ENCODE measurements at places on chromosomes 12 and 14.

DNA sequence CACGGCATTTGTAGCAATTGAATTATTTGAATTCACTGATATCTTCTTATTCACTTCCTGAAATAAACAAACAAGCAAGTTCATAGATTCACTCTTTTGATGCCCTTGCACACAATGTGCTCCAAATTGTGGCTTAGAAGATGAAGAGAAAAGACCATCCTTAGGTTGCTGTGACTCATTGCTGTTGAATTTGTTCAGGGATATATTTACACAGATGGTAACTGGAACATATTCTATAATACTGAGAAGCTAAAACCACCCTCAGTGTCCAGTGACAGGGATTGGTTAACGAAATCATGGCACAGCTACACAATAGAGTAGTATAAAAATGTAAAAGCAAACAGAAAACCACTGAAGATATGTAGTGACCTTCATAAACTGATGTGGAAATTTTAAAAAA is 3.1 kb downstream of the PRB4 start:
- no peak for DNase-seq

DNA sequence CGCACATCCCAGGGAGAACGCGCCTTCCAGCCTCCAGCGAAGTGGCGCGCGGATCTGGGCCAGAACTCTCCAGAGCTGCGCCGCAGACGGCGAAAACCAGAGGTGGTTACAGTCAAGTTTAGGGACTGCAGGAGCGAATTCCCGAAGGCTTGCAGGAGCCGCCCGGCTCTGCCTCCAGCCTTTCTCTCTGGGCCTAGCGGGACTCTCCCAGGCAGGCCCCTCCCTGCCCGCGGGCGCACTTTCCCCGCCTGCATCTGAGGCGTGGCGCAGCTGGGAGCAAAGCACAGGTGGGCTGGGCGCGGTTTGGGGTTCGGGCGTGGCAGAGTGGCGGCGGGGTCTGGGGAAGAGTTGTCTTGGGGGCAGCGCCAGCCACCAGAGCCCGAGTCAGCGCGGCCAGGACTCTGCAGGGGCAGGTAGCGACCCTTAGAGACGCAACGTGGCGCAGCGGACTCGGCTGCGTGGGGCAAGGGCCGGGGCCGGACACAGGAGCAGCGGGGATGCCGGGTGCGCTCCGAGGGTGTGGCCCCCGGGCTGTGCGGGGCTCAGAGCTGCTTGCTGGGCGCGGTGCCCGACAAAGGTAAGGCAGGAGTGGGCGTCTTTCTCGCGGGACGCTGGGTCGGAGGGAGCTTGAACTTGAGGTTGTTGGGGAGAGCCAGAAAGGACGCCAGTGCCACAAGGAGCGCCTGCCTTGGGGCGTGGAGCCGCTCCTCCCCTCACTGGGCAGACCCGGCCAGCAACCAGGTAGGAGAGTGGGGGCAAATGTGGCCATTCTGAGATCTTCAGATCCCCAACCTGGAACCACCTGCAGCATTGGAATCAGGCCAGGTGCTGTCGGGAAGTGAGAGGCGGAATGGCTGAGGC is 1126.0 kb downstream of the AACS start:
- no peak for DNase-seq

DNA sequence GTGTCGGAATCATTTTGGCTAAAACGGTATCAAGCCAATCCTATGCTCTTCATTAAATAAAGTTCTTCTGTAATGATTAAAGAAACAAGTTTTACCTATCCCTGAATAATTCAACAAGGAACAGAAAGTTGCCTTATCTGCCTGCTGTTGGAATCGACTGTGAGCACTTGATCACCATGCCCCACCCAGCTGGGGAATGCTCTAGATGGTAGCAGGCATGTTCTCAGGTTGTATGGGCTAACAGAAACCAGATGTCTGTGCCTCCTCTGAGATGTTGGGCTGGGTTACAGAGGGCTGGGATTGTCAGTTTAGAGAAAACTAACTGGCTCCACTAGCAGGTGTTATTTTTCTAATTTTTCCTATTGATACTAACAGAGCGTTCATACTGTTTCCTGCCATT is 28.9 kb downstream of the RTRAF start:
- DNase-seq, result no peak

- no peak for DNase-seq
Observed at GRCh38 chr12:109741286-109741969, 27.8 kb downstream of the FAM222A start.

GRCh38 chr12:690466-690865 is 27.2 kb upstream of the NINJ2 start:
- DNase-seq, result no peak

GRCh38 chr12:52395761-52396434 is 10.2 kb downstream of the KRT82 start:
- DNase-seq, result no peak
